ENCODE measurements at places on chromosomes 1 and 21. TPM values are rescaled to one million over a fixed set of nuclear protein-coding genes. Genes with fewer than 3 reads are reported as not detected.

The ARHGAP29 gene
- polyA plus RNA-seq, result 36.1 TPM

The ADAMTS4 gene
- polyA plus RNA-seq, result 11.2 TPM

The GBP6 gene
- not detected for polyA plus RNA-seq

The SZT2 gene
- polyA plus RNA-seq, result 19.6 TPM

The CEPT1 gene
- polyA plus RNA-seq, result 23.7 TPM

The CATSPER4 gene
- not detected for polyA plus RNA-seq

- no peak for DNase-seq
Measured at GRCh38 chr1:225572422-225572821, 80.5 kb downstream of the ENAH start.

DNA sequence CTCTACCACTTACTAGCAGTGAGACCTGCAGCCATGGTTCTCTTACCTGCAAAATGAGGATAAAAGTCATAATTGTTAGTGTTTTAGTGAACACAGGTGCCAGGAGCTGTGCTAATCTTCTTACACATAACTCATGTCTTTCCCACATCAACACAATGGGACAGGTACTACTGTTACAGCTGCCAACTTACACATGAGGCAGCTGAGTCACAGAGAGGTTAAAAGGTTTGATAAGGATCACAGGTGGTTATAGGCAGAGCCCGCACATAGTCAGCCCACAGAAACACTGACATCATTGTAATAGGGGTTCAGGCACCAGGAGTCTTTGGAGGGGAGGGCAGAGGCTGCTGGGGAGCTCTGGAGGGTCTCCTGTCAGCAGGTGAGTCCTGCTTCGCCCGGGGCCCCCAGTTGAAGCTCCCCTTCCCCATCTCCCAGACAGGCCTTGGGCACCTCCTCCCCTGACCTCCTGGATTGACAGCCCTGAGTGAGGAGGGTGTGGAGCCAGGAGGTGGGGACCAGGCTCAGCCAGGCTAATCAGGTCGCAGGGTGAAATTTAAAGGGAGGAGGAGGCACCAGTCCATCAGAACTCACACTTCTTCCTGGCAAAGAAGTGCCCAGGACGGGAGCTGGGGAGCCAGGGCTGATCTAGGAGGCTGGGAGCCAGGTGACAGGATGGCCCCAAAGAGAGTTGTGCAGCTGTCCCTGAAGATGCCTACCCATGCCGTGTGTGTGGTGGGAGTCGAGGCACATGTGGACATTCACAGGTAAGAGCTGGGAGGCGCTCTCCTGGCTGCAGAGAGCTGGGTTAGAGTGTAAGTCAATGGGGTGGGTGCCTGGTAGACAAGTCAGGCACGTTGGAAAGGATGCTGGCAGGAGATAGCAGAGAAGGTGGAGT lies at the start of gene PADI1:
Gene PADI1, plus strand, starts transcription at position 583 of the 895 bp plus-strand sequence. Its CDS starts 90 bp downstream, at position 673.
- no peak for DNase-seq

DNA sequence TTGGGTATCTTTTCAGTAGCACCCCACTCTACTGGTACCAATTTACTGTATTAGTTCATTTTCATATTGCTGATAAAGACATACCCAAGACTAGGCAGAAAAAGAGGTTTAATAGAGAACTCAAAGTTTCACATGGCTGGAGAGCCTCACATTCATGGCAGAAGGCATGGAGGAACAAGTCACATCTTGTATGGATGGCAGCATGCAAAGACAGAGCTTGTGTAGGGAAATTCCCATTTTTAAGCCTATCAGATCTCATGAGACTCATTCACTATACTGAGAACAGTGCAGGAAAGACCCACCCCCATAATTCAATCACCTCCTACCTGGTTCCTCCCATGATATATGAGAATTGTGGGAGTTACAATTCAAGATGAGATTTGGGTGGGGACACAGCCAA lies 878.6 kb upstream of the ADGRL4 start:
- no peak for DNase-seq

DNA sequence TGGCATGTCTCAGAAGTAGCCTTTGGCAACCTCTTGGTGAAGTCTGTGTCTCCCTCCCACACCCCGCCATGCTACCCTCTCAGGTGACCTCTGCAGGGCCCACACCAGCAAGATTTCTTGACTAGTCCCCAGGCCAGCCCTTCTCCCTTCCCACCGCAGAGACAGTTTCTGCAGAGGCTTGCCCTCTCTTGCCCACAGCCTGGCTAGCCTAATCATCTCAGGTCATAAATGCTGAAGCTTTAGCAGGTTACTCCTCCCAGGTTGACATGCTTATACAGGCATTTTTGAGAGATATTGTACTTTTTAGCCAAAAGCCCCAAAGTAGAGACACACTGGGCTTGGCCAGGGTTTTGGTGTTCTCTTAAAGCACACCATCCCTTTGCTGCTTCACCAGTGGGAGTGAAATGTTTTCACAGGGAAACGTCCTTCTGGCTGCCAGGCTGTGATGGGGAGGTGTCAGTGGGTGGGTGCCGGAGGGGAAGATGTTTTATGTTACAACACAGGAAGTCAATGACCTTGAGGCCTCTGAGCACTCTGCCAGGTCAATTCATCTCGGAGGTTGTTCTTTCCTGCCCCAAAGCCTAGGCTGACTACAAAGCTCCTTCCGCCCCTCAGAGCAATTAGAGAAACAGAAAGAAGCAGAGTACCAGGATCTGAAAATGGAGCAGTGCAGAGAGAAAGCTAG lies 58.5 kb downstream of the STYXL2 start:
- DNase-seq, result no peak

GRCh38 chr1:12615159-12615864 lies 2.7 kb downstream of the DHRS3 start:
- no peak for DNase-seq

- no peak for DNase-seq
Measured at GRCh38 chr21:34510148-34511142, 1.6 kb downstream of the KCNE1 start.

Data from hindlimb muscle (tissue), 1 donor.